ENCODE measurements at places on chromosomes 5 and 9.

DNA sequence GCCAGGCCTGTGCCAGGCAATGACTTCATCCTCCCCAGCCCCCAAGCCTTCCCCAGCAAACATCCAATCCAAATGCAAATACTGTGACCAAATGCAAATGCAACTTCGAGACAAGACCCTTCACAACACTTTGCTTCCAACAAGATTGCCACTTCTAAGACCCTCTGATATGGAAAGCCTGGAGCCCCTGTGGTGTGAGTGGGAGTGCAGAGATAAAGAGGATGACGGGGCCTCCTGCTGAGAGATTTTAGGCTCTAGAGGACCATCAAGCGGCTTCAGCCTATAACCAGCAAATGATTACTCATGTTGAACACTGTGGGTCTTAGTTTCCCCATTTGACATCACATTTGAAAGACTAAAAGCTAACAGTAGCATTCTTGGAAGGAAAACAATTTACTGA lies 46.6 kb upstream of the GABRP start:
- no peak for DNase-seq

DNA sequence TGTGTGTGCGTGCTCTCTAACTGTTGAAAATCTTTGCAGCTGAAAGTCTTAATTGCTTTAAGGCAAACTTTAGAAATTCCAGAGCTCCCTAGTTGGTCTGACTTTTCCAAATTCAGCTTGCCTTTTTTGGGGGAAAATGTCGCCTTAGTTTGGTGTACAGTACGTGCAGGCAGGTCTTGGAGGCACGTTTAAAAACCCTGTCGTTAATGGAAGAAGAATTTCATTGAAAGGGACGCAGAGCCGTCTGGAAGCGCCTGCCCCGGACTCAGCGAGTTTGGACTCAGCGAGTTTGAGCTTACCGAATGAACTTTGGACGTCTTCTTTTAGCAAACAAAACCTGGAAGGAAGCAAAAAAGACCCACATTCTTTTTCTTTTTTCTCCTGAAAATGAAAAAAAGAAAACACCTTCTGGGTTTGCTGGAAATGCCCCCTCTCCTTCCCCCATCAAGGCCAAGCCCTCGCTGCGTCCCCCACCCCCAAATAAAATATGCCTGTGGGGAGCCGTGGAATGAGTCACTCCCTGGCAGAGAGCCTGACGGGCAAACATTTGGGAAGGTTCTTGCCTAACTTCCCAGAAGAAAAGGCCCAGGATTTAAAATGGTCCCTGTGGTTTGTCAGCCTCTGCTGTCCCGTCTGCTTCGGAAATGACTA lies 1.5 kb downstream of the NEK6 start:
- DNase-seq = no peak

DNA sequence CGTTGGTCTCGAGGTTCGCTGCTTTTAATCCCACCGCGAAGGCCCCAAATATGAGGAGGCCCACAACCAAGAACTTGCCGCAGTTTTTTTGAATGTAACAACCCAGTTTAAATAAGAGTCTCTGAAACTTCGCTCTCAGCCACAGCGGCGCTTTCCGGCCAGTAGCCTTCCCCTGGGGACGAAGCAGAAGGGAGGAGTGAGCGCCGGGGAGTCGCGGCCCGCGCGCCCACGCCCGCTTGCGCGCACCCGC lies 10.4 kb downstream of the PTCH1 start:
- DNase-seq = peak; percentile 28

GRCh38 chr5:88395264-88395663 lies 126.6 kb upstream of the TMEM161B start:
- no peak for DNase-seq

GRCh38 chr9:125649826-125650225 lies 57.2 kb downstream of the MAPKAP1 start:
- DNase-seq = no peak

DNA sequence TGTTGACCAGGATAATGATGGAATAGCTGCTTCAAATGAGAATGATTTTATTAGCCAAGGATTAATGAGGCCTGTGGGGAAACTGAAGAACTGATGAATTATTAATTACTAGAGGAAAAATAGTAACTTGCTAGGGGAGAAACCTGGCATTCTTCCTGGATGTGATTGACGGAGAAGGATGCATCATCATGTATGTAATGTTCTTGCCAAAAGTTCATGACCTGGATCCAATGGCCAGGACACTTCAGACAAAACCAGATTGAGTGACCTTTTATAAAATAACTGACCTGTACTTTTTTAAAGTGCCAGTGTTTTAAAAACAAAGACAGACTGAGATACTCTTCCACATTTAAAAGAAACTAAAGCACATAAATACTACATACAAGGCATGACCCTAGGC lies 23.7 kb downstream of the KIAA1191 start:
- DNase-seq = no peak

DNA sequence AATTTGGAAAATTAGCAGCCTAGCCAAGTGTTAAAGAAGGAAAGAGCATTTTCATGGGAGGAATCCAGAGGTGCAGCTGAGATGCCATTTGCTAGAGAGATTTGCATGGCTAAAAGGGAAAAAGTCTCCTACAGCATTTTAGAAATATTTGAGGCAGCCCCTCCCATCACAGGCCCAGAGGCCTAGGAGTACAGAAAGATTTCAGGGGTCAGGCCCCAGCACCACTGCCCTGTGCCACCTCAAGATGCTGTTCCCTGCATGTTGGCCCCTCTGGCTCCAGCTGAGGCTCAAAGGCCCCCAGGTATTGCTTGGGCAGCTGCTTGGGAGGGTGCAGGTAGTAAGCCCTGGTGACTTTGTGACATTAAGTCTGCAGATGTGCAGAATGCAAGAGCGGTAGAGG lies 26.9 kb upstream of the NPR3 start:
- no peak for DNase-seq

GRCh38 chr5:74044936-74045335 lies 418.9 kb downstream of the ARHGEF28 start:
- DNase-seq = no peak

- DNase-seq = no peak
Observed at GRCh38 chr5:164671640-164672039, 1166.2 kb downstream of the MAT2B start.

GRCh38 chr9:114224247-114224610 lies 68.9 kb downstream of the COL27A1 start:
- no peak for DNase-seq

- DNase-seq = no peak
Observed at GRCh38 chr9:5493679-5494511, 16.4 kb upstream of the PDCD1LG2 start.

DNA sequence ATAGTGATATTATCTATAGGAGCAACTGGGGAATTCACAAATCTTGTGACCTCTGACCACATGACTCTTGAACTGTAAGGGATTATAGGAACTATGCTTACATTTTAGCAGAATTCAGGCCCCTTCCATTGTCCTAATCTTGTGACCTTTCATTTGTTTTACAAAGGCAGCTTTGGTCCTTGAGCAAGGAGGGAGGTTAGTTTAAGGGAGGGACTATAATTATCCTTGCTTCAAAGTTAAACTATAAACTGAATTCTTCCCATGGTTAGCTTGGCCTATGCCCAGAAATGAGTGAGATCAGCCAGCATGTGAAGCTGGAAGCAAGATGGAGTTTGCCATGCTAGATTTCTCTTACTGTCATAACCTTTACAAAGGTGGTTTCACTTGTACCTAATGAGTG lies 51.2 kb downstream of the TARS1 start:
- DNase-seq = no peak

GRCh38 chr9:72352911-72353388 lies 12.1 kb downstream of the ZFAND5 start:
- DNase-seq = no peak

DNA sequence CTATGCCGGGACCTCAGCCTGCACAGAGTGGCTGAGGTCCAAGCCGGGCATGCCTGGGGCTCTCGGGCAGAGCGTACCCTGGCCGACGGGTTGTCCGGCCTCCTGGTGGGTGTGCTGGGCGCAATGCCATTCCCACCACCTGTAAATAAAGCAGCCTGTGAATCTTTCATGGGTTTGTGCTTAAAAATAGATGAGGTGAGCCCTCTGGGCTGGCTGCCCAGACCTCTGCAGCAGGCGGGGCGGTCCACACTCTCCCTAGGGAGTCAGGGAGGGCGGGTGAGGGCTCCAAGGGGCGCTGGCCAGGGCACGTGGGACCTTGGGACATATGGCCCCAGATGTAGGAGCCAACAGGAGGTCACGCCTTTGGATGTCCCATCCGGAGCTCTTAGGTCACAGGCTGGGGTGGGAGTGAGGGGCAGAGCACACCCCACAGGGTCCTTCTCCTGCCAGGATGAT lies 3.6 kb upstream of the AGPAT2 start:
- no peak for DNase-seq

- DNase-seq = no peak
Observed at GRCh38 chr5:72817671-72818266, 1.3 kb downstream of the TNPO1 start.

GRCh38 chr9:128892221-128892921 lies 10.4 kb downstream of the LRRC8A start:
- no peak for DNase-seq

DNA sequence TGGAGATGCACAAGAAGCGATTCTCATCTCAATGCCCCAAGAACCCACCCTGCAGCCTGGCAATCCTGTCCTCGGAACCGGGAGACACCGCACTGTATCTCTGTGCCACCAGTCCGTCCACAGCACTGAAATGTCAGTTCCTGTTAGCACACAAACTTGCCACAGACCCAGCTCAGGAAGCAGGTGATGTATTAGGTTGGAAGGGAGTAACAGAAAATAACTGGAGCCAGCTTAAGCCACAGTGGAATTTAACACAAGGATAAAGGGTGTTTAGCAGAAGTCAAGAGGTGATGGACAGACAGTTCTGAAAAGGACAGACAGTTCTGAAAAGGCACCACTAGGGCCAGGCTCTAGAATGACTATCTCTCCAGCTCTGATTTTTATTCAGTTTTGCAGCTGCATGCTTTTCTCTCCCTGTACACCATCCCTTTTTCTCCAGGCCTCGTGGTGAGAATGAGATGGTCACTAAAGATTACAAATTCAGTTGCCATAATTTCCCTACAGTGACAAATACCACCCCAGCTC lies 114.4 kb downstream of the ANKRD18B start:
- DNase-seq = no peak

DNA sequence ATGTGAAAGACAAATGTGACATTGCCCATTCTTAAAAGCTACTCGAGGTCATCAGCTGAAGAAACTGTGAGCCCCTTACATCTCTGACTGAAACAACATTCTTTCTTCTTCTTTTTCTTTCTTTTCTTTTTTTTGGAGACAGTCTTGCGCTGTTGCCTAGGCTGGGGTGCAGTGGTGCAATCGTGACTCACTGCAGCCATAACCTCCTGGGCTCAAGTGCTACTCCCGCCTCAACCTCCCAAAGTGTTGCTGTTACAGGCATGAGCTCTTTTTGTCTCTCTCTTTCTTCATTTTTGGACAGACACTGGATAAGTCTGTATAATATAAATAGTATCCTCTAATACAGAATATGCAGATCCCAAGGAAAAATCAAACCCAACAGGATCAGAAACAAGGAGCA lies 263.7 kb upstream of the KLF9 start:
- no peak for DNase-seq

- no peak for DNase-seq
Observed at GRCh38 chr5:172897481-172898217, 61.6 kb upstream of the RPL26L1 start.

- DNase-seq = no peak
Observed at GRCh38 chr9:81431641-81432040, 257.7 kb downstream of the TLE1 start.

- DNase-seq = no peak
Observed at GRCh38 chr9:4424038-4424437, 66.2 kb upstream of the SLC1A1 start.

DNA sequence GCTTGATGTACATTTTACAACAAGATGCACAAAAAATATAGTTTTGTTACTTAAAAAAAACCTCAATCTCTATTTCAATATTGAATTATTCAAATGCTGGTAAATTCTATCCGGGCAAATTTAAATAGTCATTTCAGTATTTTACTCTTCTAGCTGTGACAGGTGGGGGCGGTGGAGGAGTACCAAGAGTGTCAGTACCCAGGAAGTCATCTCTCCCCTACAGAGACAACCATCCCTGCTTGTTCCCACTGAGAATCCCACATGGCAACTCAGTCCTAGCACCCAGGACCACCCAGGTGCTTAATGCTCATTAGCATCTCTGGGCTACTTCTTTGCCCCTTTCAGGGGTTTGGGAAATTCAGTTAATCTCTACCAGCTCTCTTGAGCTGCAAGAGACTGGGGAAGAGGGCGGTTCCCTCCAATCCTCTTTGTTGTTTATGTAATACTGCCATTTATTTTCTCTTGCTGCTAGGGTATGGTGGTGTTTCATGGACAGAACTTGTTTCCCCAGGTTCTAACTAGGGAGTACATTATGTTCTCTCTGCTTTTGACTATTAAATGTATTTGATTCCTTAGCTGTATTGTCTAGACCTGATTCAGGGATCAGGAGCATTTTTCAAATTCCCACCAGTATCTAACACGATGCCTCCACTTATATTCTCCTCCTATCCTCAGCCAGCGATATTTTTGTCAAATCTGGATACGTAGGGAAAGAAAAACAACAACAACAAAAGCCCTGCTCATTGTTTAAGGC lies 122.5 kb downstream of the CDH18 start:
- no peak for DNase-seq

- no peak for DNase-seq
Observed at GRCh38 chr5:125595095-125595494, 828.1 kb upstream of the GRAMD2B start.

- no peak for DNase-seq
Observed at GRCh38 chr5:15376088-15376487, 123.9 kb upstream of the FBXL7 start.

DNA sequence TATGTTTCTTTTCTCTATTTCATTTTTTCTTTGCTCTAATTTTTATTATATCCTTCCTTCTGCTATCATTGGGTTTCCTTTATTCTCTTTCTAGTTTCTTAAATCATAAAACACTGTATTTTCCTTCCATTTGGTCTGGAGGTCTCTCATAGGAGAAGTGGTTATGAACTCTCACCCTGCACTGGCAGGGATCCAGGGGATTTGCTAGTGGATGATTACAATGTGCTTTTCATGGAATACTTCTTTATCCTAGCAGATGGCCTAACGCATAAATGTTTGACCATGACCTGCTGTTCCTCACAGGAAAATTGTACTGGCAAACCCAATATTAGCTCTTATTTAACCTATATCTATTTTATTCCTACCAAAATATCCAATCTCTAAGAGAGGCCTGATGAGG lies 31.5 kb upstream of the SGCD start:
- no peak for DNase-seq

- no peak for DNase-seq
Observed at GRCh38 chr9:136719195-136719880, 7.0 kb downstream of the DIPK1B start.

DNA sequence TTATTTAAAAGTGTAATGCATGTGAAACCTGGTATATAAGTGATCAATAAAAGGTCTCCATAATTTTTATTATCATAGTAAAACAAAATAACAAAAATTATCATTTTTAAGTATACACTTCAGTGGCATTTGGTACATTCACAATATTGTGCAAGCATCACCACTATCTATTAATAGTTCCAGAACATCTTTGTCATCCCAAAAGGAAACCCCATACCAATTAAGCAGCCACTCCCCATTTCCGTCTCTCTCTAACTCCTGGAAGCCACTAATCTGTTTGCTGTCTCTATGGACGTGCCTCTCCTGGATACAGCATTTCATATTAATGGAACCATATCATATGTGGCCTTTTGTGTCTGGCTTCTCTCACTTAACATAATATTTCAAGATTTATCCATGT lies 7.6 kb downstream of the OLFML2A start:
- DNase-seq = no peak

- DNase-seq = no peak
Observed at GRCh38 chr5:145938776-145939539, 2.6 kb downstream of the SH3RF2 start.

All from NCI-H1436 (cell line).